ENCODE measurements at places on chromosomes 16 and 17. TPM values are rescaled to one million over a fixed set of nuclear protein-coding genes. Genes with fewer than 3 reads are reported as not detected.

The TOX3 gene
- total RNA-seq: not detected

GRCh38 chr16:5575646-5576245, 478.2 kb upstream of the EEF2KMT start:
- no peaks in the 10 kb centered on the region for H3K36me3 ChIP-seq
- no peaks in the 10 kb centered on the region for H3K27me3 ChIP-seq
- no peak overlapping the region for H3K27ac ChIP-seq
- no peak overlapping the region for H3K4me3 ChIP-seq
- H3K4me1 ChIP-seq: no peaks in the 10 kb centered on the region

The NLRC3 gene
- 18.5 TPM for total RNA-seq

- H3K27ac ChIP-seq: no peak overlapping the region
- H3K27me3 ChIP-seq: peaks cover 4% of the 10 kb centered on the region
- no peaks in the 10 kb centered on the region for H3K4me1 ChIP-seq
- H3K4me3 ChIP-seq: no peak overlapping the region
- no peak for DNase-seq
Measured at GRCh38 chr17:5976251-5976650, 93.9 kb upstream of the WSCD1 start.

The CCDC154 gene
- 5.1 TPM for total RNA-seq

The ADGRG1 gene
- 0.13 TPM for total RNA-seq

The NHLRC4 gene
- total RNA-seq: 1.0 TPM

DNA sequence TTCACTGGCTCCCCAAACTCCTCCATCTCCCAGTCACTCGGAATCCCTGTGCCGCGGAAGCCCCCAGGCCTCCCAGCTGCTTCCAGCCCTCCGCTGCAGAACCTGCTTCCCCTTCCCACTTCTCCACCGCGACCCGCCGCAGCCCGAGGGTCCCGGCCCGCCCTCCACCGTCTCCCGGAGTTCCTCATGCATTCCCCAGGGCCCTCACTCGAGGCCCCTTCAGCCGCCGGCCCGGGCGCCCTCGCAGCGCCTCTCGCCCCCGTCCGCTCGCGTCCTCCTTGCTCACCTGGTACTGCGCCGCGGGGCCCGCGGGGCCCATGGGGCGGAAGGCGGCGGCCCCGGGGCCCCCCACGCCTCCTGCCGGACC, 329 bp downstream of the SMARCD2 start:
- H3K36me3 ChIP-seq: peaks cover 7% of the 10 kb centered on the region
- peaks cover 48% of the 10 kb centered on the region for H3K4me1 ChIP-seq
- peak overlapping the region; percentile 87 for H3K27ac ChIP-seq
- H3K4me3 ChIP-seq: peak overlapping the region; percentile 94

DNA sequence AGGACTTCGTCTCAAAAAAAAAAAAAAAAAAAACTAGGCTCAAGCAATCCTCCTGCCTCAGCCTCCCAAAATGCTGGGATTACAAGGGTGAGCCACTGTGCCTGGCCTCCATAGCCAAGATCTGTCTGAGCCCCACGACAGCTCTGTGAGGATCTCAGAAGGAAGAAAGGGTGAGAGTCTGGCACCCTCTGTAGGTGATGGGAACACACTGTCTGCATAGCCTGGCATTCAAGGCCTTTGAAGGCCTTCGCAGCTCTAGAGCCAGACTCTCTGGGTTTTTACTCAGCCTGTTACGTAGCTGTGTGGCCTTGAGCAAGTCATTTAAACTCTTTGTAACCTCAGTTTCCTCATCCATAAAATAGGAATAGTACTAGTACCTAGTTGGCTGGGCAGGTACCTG, 6.3 kb upstream of the XPO6 start:
- H3K4me1 ChIP-seq: peaks cover 2% of the 10 kb centered on the region
- no peaks in the 10 kb centered on the region for H3K27me3 ChIP-seq
- H3K36me3 ChIP-seq: no peaks in the 10 kb centered on the region
- no peak overlapping the region for H3K27ac ChIP-seq

GRCh38 chr17:62868723-62869122, 60.6 kb upstream of the MARCHF10 start:
- DNase-seq: no peak
- H3K36me3 ChIP-seq: no peaks in the 10 kb centered on the region
- no peaks in the 10 kb centered on the region for H3K4me1 ChIP-seq
- H3K27me3 ChIP-seq: peaks cover 19% of the 10 kb centered on the region
- H3K4me3 ChIP-seq: no peak overlapping the region
- H3K27ac ChIP-seq: no peak overlapping the region

The SLC13A2 gene
- not detected for total RNA-seq

- H3K4me3 ChIP-seq: peak within 1 kb of the TSS; percentile 92
- no peaks in the 10 kb centered on the region for H3K27me3 ChIP-seq
- peaks cover 24% of the 10 kb centered on the region for H3K4me1 ChIP-seq
- peak within 1 kb of the TSS; percentile 78 for H3K27ac ChIP-seq
Measured at GRCh38 chr17:43021741-43022512, at the start of gene VAT1. TSS of gene VAT1 (minus strand) at chr17:43022385. CDS start at chr17:43022322, 63 bp downstream.

GRCh38 chr17:80971704-80972304, 19.8 kb upstream of the CHMP6 start:
- no peak for DNase-seq
- H3K4me1 ChIP-seq: peaks cover 19% of the 10 kb centered on the region
- H3K36me3 ChIP-seq: no peaks in the 10 kb centered on the region
- H3K4me3 ChIP-seq: no peak overlapping the region
- H3K27me3 ChIP-seq: peaks cover 4% of the 10 kb centered on the region

DNA sequence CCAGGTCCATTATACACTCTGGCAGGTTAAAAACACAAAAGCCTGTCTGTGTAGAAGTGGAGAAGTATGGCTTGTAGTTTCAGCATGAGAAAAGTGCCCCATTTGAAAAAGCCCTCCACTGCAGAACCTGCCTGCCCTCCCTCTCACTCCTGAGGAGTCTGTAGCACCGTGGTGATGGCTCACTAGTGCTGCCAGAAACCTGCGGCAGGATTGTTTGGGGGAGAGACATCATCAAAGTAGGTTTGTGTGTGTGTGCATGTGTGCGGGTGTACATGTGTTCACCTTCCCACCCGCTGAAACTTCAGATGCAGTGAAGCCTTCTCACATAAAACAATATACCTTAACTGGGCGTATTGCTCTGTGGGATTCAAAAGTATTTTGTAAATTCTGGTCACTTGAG, 26.9 kb downstream of the NDEL1 start:
- H3K27me3 ChIP-seq: no peaks in the 10 kb centered on the region
- H3K4me1 ChIP-seq: no peaks in the 10 kb centered on the region
- no peak overlapping the region for H3K4me3 ChIP-seq
- DNase-seq: no peak
- H3K27ac ChIP-seq: no peak overlapping the region

The ABCC12 gene
- total RNA-seq: not detected

DNA sequence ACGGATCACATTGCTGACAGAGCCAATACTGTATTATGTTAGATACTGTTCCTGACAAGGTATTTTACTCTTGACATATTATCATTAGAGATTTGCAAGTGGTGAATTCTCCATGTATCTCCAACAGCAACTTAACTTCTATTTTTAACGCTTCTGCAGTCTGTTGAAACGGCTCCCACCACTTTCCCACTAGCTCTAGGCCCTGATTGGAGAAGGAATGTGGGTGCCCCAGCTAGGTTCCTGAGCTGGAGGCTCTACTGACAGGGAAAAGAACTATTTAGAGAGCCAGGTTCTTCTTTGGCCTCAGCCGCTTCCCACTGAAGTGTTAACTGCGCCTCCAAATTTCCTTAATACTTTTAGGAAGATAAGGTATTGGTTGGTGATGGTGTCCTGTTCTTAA, 191.8 kb downstream of the RBFOX1 start:
- H3K27ac ChIP-seq: no peak overlapping the region
- no peak overlapping the region for H3K4me3 ChIP-seq
- no peaks in the 10 kb centered on the region for H3K4me1 ChIP-seq
- no peaks in the 10 kb centered on the region for H3K36me3 ChIP-seq

GRCh38 chr17:45374501-45374900, 57.7 kb upstream of the MAP3K14 start:
- H3K36me3 ChIP-seq: no peaks in the 10 kb centered on the region
- peaks cover 10% of the 10 kb centered on the region for H3K27me3 ChIP-seq
- no peak for DNase-seq

GRCh38 chr16:56353054-56353921, 72.1 kb downstream of the AMFR start:
- no peaks in the 10 kb centered on the region for H3K36me3 ChIP-seq
- peak; percentile 4 for DNase-seq
- no peaks in the 10 kb centered on the region for H3K27me3 ChIP-seq

GRCh38 chr16:70708366-70709246, 22.8 kb upstream of the MTSS2 start:
- H3K36me3 ChIP-seq: peaks cover 32% of the 10 kb centered on the region
- no peak overlapping the region for H3K27ac ChIP-seq
- H3K27me3 ChIP-seq: no peaks in the 10 kb centered on the region
- no peaks in the 10 kb centered on the region for H3K4me1 ChIP-seq
- no peak overlapping the region for H3K4me3 ChIP-seq
- no peak for DNase-seq

GRCh38 chr16:70656065-70656711, 9.8 kb downstream of the IL34 start:
- no peak overlapping the region for H3K27ac ChIP-seq
- H3K27me3 ChIP-seq: peaks cover 3% of the 10 kb centered on the region
- H3K36me3 ChIP-seq: no peaks in the 10 kb centered on the region
- peaks cover 5% of the 10 kb centered on the region for H3K4me1 ChIP-seq
- DNase-seq: no peak

DNA sequence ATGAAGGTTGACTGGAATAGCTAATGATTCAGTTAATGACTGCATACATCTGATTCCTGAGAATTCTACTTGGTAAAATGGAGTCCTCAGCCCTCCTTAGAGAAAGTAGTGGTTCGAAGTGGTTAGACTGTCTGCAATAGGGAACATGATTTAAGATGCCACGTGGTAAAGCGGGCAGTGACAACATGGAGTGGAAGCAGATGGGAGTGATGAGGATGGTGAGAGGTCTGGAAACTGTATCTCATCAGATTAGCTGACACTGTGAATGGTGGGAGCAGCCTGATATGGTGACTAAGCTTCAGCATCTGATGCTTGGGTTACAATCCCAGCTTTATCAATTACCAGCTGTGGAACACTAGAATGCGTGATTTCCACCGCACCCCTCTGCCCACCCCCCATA, 8.4 kb downstream of the CDH11 start:
- H3K4me1 ChIP-seq: no peaks in the 10 kb centered on the region
- no peak for DNase-seq
- no peak overlapping the region for H3K4me3 ChIP-seq
- no peaks in the 10 kb centered on the region for H3K36me3 ChIP-seq
- no peaks in the 10 kb centered on the region for H3K27me3 ChIP-seq

DNA sequence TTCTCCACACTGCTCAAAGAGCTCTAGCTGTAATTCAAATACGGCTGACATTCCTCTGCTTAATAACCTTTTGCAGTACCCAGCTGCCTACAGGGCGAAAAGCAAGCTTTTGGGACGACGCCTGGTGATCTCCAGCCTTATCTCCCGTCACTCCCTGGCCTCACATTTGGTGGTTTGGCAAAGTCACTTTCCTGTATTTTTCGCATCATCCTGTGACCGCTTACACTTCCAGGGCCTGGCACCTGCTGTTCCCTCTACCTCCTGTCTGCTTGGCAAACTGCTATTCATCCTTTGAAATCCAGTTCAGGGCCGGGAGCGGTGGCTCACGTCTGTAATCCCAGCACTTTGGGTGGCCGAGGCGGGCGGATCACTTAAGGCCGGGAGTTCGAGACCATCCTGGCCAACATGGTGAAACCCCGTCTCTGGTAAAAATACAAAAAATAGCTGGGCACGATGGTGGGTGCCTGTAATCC, 2.7 kb upstream of the BHLHA9 start:
- H3K36me3 ChIP-seq: no peaks in the 10 kb centered on the region
- H3K4me3 ChIP-seq: peak overlapping the region; percentile 86
- H3K27ac ChIP-seq: peak overlapping the region; percentile 83
- no peak for DNase-seq

- peak; percentile 68 for DNase-seq
- H3K27ac ChIP-seq: peak within 1 kb of the TSS; percentile 42
- peak within 1 kb of the TSS; percentile 90 for H3K4me3 ChIP-seq
- H3K27me3 ChIP-seq: peaks cover 24% of the 10 kb centered on the region
Measured at GRCh38 chr17:66301864-66302741, at the start of gene PRKCA. TSS of gene PRKCA (plus strand) at chr17:66302613.

GRCh38 chr17:81127526-81128177, 37.7 kb upstream of the PVALEF start:
- H3K4me1 ChIP-seq: no peaks in the 10 kb centered on the region
- no peak for DNase-seq

The CRHR1 gene
- total RNA-seq: not detected

Measured in activated B cell treated with CpG ODN at 0.5 μM for 24 hours (primary cell).